Neural crest cell (in vitro differentiated cells): ENCODE measurements at places on chromosomes 6 and 20.

DNA sequence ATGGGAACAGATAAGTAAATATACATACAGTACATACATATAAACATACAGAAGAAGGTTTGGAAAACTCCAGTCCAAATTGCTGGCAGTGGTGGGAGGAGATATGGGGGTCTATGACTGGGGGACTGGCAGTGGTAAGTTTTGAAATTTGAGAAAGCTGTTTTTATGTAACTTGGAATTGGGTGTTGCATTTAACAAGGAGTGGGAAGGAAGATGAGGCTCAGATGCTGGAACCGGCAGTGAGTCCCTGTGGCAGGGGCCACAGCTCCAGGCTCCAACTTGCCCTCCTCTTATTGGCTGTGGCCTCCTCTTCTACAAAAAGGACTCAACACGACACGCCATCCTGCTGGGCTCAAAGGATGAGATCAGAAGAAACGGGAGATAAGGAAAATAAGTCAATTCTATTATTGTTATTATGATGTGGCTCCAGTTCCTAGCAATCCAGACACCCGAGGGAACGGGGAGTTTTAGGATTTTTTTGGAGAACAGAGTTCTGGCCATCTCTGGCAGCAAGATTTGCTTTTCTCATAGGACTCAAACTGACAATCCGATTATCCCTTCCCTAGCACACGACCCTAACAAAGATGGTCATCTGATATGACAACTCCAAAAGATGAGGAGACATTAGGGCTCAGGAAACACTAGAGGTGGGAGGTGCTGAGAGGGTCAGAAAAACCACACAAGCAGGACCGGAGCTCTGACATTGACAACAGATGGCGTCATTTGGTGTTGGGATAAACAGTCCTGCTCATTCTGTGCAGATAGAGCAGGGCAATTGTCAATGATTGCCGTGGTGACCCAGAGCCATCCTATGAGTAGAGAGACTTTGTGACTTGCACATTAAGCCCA lies 6.0 kb upstream of the TGM2 start:
- DNase-seq: no peak

DNA sequence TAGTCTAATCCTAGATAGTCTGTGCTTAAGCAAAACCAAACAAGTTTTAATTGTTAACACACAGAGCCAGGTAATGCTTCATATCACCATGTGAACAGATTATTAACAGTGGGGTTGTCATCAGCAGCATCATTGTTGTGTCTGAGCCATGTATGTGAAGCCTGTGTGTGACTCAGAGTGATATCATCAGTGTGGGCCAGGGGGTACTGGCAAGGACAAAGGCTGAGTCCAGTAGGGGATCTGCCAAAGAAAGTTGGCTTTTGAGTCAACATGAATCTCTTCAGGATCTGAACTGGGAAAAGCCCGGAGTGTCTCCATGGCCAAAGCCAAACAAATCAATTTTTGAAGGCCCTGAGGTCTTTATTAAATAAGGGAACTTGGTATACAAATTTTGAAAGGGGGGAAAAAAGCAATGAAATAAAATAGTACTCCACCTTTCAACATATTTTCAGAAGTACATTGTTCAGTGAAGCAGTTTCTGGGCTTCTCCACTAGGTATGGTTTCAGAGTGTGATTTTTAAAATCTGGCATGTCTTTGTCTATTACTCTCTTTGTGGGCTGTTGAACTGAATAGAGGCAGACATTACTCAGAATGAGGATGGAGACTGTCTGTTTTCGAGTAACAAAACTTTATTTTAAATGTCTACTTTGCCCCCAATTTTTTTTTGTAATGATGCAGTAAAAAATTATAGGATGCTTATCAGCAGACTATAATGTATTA lies 444.2 kb upstream of the JAG1 start:
- no peak for DNase-seq

GRCh38 chr6:166903500-166903899 lies 52.9 kb downstream of the RNASET2 start:
- DNase-seq: no peak

DNA sequence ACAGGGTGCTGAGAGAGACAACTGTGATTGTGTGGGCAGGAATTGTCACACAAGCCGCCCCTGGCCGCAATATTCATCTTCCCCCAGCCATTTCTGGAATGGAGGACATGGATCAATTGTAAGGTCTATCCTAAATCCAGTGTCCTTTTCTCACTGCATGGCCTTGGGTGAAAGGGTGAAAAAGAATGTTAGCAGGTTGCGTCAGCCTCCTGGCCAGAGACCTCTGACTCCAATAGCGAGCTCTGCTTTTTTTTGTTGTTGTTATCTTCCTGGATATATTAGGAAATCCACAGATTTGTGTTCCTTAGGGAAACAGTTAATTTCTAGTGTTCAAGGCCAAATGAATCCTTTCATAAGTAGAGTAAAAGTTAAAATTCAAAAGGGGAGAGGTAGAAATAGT lies 47.1 kb upstream of the CD83 start:
- DNase-seq: no peak

DNA sequence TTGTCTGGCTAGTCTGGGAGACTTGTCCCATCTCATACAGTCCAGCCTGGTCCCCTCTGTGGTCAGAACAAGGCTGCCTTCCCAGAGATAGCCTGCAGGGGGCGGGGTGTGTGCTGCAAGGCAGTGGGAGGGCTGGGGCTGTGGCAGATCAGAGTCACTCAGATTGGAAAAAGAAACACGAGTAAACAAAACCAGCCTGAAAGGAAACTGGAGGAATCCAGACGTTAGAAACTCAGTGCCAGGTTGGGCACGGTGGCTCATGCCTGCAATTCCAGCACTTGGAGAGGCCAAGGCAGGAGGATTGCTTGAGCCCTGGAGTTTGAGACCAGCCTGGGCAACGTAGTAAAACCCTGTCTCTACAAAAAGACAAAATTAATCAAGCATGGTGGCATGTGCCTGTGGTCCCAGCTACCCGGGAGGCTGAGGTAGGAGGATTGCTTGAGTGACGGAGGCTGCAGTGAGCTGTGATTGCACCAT lies 20.2 kb downstream of the LEMD2 start:
- peak; percentile 92 for DNase-seq

- no peak for DNase-seq
Observed at GRCh38 chr6:10412461-10413261, 2.2 kb downstream of the TFAP2A start.

DNA sequence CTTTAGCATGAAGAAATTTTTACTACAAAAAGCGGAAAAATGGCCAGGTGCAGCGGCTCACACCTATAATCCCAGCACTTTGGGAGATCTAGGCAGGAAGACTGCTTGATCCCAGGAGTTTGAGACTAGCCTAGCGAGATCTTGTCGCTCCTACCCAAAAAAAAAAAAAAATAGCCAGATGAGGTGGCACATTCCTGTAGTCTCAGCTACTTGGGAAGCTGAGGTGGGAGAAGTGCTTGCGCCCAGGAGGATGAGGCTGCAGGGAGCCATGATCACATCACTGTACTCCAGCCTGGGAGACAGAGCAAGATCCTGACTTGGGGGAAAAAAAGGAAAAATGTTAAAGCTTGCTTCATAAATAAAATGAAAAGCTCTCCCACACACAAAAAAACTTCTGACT lies 14.5 kb downstream of the NUDT3 start:
- DNase-seq: no peak

GRCh38 chr6:11214084-11214833 lies 18.2 kb downstream of the NEDD9 start:
- DNase-seq: no peak

GRCh38 chr6:33639559-33639958 lies 18.4 kb downstream of the ITPR3 start:
- DNase-seq: no peak

DNA sequence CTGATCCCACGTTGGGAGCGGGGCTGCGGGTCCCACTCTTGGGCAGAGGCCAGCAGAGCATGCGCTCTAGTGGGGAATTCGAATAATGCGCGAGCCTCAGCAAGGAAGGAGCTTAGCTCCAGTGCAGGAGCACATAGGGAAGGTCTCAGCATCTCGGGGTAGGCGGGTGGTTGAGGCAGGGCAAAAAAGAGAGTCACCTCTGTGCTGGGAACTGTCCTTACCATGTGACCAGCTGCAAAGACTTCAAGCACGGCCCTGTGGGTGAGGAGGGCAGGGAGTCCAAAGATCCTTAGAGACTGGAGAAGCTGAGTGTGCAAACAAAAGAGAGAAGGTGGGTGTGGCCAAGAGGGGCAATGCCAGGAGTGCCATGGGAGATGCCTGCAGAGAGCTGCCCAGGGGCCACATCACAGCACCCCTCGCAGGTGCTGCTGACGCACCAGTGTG lies 79.2 kb upstream of the CD93 start:
- DNase-seq: no peak

DNA sequence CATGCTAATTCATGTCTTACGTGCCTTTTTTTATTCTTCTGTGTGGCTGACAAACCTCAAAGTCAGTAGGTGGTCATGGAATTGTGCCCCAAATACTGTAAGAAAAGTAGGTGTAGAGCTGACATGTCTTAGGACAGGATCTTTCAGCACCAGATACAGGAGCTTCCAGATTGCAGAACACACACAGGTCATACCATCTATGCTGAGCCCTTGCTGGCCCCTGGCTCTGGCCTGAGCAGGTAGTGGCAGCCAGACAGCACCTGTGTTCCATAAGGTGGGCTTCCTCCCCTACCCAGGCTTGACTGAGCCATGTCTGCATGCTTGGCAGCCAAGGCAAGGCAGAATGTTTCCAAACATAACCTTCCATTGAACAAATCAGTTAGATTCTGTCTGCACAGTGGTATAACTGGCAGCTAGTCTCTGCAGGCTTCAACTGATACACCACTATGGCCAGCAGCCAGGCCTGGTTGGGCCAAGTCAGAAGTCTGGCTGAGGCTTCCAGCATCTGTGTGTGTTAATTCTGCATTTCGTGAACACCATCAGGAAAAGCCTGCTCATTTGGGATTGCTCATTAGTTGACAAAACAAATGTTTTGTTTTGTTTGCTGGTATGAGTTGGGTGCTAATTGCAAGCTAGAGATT lies 366.5 kb downstream of the FOXA2 start:
- no peak for DNase-seq

DNA sequence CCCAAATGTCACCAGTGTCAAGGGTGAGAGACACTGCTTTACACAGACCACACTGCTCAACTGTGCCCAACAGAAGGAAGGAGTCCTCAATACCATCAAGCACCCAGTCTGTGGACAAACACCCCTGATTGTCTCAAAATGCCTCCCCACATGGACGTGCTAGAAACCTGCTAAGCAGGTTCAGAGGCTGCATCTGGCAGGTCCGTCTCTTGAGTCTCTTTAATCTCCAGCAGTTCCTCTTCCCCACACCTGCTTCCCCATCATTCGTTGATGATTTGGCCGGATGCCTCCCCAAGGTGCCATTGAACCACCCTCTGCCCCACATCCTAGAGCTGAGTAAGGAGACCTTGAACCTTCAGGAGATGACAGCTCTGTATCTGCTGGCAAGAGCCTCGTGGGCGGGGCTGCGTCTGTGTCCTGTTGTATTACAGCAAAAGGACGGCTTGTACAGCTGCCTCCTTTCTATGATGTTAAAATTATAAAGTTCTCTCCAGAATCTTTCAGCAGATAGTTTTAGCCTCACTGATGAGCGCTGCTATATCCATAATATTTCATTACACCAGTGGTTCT lies 179.2 kb downstream of the PREX1 start:
- no peak for DNase-seq

DNA sequence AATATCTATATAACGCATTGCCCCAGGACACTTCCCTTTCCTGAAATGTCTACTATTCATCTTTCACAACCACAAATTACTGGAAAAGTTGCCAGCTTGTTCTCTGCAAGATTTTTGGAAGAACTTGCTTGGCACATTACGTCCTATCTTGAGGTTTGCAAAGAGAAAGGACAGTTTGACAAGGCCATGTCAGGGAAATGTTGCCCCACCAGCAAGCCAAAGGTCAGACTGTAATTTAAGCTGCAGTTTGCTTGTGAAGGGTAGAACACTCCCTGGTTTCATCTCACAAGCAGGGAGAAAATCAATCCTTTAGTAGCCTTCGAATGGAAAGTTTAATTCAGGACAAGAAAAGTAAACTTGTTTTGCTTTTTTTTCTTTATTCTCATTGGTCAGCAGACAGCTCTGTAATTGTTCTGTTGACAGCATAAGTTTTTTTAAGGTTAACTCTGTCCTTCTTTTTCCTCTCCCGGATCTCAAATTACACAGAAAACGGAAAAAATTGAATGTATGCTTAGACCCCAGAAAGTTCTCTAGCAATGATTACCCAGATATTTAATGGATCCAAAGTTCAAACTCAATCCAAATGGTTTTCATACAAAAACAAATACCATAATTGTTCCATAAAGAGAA lies 541.8 kb upstream of the NRSN1 start:
- no peak for DNase-seq

DNA sequence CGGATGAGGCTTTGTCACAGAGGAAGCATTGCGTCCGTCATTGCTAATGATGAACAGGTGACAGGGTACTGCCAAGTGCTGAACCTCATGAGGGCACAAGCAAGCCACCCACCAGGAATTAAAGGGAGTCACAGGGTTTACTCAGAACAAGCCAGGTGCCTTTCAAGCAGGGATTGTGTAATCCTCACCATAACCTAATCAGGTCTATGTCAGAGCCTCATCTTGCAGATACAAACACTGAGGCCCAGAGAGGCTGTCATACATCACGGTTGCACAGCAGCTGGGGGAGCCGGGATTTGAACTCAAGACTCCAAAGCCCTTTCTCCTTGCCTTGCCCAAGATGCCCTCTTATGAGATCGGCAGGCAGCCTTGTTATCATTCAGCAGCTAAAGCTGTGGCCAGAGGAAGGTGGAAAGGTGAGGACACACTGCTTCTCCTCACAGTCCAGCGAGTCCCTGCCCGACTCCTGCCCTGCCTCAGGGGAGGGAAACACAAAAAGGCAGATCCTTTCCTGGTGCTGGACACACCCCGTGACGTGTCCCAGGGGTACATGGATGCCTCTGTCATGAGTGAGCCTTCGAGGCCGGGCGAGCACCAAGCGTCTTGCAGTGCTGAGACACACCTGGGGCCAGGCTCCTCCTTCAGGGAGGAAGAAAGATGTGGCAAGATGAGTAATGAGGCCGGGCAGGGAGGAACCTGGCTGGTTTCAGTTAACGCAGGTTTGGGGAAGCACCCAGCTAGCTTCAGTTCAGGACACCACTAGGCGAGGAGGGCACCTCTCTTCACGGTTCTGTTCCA lies 214.9 kb downstream of the LY86 start:
- DNase-seq: no peak

DNA sequence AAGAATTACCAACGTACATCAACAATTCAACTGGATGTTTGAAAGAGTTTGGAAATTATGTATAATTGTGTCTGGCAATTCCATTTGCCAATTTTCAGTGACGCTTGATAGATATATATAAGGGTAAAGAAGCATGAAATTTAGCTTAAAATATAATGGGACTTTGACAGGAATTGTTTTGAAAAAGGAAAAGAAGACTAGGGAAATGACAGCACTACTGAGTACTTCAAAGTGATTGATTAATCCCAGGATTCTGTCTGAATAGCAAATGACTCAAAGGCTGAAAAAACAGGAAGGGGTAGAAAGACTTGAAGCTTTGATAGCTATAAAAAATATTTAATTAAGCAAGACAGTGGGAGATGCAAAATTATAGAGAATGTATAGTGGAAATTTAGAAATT lies 200.0 kb downstream of the KHDRBS2 start:
- DNase-seq: no peak

DNA sequence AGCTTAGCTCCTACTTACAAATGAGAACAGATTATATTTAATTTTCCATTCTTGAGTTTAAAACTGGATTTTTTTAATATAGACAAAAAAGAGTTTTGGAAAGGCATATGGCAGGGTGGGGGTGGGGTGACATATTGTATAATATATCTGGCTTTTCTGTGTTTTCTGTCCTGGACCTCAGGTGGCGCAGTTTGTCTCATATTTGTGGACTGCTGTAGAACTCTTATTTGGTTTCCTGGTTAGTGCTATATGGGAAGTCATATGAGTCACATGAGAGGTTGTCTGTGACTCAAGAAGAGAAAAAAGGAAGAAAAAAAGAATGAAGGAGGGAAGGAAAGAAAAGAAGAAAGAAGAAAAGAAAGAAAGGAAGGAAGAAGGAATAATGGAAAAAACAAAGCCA lies 131.8 kb downstream of the CLVS2 start:
- DNase-seq: no peak
